ENCODE measurements at places on chromosomes 1 and 21.

GRCh38 chr1:112673592-112674439 lies 643 bp upstream of the MOV10 start:
- DNase-seq = no peak

GRCh38 chr1:56469640-56470371 lies 109.6 kb downstream of the PLPP3 start:
- DNase-seq = no peak

GRCh38 chr1:240803151-240803550 lies 191.2 kb upstream of the GREM2 start:
- no peak for DNase-seq

- peak; percentile 66 for DNase-seq
These were observed 41.6 kb downstream of the LAMC2 start for GRCh38 chr1:183227422-183228346.

GRCh38 chr21:42401820-42402251 lies 1.9 kb upstream of the UBASH3A start:
- DNase-seq = no peak

GRCh38 chr21:18646116-18646515 lies 242.5 kb upstream of the TMPRSS15 start:
- no peak for DNase-seq

DNA sequence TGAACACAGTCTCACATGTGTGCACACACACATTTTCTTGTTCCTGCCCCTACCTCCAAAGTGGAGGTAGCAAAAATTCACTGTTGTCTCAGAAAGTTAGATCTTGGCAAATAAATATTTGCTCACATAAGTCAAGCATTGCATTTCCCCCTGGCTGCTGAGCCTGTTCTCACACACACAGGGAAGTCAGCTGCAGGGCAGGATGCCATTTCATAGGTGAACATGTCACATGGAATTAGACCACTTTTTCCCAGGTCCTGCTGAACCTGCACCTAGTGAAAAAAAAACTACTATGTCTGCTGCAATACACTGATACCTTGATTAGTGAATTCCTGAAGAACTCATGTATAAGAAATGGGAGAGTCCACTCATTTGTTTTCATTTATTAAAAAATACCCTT lies 5.3 kb upstream of the CD55 start:
- no peak for DNase-seq

DNA sequence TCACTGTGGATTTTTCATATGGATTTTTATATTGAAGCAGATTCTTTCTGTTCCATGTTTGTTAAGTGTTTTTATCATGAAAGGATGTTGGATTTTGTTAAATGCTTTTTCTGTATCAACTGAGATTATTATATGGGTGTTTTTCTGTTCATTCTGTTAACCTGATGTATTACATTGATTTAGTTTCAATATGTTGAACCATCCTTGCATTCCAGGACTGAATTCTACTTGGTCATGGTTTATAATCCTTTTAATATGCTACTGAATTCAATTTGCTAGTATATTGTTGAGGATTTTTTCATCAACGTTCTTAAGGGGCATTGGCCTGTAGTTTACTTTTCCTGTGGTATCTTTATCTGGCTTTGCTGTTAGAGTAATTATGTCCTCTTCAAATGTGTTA lies 55.8 kb downstream of the CCDC30 start:
- no peak for DNase-seq

GRCh38 chr1:187044411-187044810 lies 215.7 kb downstream of the PLA2G4A start:
- no peak for DNase-seq

DNA sequence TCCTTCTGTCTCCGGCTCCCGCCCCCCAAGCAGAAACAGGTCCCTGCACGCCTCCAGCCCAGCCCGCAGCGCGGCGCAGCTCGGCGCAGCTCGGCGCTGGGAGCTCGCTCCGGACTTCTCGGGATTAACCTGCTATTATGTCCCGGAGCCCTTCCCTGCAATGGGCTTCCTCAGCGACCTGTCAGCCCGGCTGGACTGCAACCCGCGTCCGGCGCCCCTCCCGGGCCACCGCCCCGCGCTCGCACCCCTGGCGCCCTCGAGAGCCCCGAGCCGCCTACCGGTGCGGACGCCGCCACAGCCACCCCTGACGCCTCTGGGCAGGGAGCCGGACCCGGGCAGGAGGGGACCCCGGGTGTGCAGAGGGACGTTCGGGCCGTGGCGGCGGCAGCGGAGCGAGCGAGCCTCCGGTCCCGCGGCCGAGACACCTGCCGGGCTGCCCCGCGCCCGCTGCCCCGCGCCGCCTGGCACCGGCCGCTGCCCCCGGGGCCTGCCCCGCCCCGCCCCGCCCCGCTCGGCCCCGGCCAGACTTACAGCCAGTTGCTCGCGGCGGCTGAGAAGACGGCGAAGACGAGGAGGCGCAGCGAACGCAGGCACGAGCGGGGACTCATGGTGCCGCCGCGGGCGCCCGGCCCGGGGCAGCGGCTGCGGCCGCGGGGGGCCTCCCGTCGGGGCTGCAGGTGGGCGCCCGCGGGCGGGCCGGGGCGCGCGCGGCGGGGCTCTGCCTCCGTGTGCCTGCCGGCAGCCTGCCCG lies 407 bp downstream of the WNT4 start:
- DNase-seq = no peak

DNA sequence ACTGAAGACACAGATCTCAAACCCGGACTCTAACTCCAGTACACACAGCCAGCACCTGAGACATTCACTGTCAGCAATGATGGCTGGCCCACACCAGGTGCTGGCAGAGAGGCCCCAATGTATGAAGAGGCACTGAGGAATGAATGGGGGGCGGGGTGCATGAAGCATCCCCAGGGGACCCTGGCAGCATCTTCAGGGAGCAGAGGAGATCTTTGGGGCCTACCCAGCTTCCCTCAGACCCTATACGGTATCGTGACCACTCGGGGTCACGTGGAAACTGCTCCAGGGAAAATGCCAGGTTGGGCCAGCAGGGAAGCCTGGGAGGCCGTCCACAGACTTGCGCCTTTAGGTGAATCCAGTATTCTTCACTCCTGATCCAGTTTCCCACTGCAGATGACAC lies 84.3 kb downstream of the NPHP4 start:
- DNase-seq = no peak

DNA sequence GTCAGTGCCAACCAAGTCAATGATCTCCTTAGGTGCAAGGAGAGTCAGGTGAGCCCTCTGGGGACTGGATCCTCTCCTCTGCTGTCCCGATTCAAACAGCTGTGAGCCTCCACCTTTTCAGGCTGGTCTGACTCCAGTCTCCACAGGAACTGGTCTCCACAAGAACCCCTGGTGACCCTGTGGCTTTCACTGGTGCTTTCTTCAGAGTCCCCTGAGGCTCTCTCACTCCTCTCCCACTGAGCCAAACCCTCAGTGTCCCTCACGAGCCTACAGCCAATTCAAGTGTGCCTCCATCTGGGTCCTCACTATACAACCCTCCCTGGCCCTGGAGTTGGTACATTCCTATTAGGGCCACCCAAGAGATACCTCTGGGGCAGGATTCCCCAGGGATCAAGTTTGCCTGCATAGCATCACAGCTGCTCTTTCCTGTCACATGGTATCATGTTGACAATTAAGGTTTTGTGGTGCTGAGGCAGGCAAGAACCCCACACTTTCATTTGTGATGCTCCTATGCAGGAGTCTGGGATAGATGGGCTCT lies 5.2 kb upstream of the NGF start:
- no peak for DNase-seq

DNA sequence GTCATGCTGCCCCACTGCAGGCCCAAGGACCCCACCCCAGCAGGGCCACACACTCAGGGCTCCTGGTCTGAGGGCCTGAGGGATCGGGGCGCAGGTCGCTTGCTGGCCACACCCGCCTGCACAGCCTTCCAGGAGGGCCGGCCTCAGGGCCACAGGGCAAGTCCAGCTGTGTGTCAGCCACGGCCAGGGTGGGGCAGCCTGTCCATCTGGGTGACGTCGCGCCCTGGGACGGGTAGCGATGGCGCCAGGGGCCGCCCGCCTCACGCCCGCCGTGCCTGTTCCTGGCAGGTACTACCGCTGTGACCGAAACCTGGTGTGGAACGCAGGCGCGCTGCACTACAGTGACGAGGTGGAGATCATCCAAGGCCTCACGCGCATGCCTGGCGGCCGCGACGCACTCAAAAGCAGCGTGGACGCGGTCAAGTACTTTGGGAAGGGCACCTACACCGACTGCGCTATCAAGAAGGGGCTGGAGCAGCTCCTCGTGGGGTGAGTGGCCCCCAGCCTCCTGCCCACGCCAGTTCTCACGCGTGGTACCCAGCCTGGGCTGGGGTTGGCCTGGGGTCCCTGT lies 2.5 kb downstream of the COL6A1 start:
- DNase-seq = no peak

- DNase-seq = no peak
These were observed 61.1 kb downstream of the FMN2 start for GRCh38 chr1:240152611-240153297.

- DNase-seq = no peak
These were observed 105.9 kb downstream of the KCNK1 start for GRCh38 chr1:233719655-233720341.

- DNase-seq = no peak
These were observed 2.8 kb upstream of the HAPLN2 start for GRCh38 chr1:156616463-156616862.

DNA sequence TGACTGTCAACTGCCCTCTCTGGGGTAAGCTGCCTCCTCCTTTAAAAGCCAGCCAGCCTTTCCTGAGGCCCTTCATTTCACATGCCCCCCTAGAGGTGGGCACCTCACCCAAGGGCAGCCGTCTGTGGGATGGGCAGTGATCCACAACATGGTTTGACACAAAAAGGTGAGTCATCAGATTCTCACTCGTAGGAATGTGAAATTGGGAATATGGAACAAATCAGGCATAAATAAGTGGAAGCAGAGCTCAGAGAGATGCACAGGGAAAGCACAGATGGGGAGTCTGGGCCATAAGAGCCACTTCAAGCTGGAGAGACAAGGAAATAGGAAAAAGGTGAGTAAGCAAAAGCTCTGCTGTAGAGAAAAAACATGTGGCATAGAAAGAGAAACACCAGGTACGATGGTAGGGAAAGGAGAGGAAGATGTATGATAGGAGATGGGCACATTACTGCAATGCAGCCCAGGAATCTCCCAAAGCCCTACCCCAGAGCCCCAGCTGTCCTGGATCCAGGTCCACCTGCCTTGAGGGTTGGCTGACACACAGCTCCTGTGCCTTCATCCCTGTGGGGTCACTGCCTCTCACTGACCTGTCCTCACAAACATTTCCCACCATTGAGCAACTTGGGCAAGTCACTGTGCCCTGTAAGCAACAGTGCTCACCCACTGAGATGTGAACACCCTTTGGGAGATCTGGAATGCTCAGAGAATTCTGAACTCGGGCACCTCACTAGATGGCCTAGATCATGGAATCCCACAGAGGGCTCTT lies 86.6 kb downstream of the ASTN1 start:
- DNase-seq = no peak

DNA sequence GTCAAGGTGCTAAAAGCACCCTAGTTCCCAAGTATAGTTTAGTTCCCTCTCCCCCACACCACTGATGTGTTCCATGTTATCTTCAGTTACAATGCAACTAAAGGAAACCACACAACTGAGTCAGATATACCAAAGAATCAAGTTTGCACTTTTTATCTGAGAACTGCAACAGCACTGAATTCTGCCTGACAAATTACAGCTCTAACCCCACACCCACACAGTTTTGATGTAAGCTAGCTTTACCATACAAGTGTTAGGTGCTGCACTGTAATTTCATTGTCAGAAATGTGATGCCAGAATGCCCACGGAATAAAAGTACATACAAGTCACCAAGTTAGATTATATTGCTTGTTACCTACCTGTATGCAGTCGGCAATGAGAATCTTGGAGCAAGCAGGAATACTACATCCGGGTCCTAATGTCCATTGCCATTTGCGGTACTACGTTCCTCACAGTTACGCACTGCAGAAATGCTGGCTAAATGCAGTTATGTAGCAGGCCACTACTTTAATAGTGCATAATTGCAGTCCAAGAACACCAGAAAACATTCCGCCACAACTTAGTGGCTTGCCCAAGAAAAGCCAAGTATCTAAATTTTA lies 12.1 kb downstream of the SFPQ start:
- DNase-seq = no peak

DNA sequence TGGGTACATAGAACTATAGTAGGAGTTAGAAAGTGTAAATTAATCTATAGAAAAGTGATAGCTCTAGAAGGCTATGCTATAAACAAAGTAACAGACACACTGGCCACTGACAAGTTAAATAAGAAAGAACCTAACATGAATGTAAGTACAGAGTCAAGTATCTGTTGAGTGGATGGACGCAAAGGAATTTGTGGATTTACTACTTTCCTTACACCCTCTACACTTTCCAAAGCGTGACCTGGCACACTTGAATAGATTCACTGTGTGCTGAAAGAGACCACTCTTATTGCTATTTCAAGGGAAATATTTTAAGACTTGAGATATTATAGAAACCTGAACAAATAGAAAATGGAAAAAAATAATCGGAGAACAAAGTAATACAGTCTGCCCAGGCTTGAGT lies 142.8 kb upstream of the SAMSN1 start:
- DNase-seq = no peak

- no peak for DNase-seq
These were observed 3.0 kb downstream of the ZC3H12A start for GRCh38 chr1:37477198-37477931.

DNA sequence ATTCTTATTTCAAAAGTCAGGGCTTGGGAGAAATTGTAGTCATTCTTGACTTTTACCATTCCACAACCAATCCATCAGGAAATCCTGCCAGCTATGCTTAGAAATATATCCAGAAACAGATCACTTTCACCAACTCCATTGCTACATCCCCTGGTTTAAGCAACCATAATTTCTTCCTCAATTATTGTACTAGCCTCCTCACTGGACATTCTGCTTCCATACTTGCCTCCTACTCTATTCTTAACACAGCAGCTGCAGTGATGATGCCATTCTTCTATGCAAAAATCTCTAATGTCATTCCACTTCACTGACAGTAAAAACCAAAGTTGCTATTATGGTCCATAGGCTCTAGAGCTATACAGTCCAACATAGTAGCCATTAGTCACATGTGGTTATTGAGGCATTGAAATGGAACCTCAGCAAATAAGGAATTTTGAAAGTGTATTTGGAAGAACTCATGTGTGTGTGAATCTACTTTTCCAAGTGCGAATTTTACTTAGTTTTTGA lies 110.7 kb upstream of the KIAA0040 start:
- no peak for DNase-seq

- DNase-seq = no peak
These were observed 13.2 kb upstream of the A3GALT2 start for GRCh38 chr1:33334081-33334552.

DNA sequence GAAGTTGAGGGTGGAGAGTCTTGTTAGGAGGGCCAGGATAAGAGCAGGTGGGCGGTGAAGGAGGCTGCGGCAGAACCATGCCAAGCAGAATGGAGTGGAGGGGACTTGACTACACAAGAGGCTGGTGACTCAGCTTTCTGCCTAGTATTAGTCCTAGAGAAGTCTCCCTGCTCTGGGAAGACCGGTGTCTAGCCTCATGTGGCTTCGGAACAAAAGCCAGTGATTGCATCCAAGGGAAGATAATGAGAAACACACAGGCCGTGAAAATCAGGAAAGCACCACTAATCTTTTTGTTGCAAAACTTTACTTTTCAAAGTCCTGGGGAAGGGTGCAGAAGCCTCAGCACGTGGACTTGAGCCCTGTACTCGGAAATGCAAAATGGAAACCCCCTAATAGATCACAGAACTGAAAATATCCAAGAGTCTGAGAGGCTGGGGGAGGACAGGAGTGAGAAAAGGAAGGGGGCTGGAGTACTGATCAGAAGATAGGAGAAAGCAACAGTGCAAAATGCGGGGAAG lies 31.4 kb downstream of the DDR2 start:
- no peak for DNase-seq

All from thymus (tissue), 14 donors.